Endodermal cell (in vitro differentiated cells): ENCODE measurements at places on chromosomes 3 and 15.

DNA sequence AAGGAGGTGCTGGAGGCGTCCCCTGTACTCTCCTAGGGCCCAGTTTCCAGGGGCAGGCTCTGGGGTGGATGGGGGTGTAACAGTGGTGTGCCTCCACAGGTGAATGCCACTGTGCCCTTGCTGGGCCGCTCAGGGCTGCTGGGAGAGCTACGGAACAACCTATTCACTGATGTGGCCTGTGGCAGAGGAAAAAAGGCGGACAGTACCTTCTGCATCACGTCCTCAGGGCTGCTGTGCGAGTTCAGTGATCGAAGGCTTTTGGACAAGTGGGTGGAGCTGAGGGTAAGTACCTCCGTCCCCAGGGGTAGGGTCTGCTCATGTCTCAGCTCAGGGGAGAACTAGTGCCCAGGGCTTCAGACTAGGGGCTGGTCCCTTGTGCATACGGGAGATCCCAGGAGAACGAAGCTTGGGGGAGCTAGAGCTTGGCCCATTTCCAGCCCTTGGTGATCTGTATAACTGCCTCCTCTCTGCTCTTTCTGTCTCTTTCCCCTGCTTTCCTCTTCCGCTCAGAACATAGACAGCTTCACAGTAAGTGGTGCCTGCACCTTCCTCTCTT lies 15.0 kb upstream of the JMJD7 start:
- DNase-seq: no peak
- no peaks in the 10 kb centered on the region for H3K27me3 ChIP-seq
- no peaks in the 10 kb centered on the region for H3K36me3 ChIP-seq

DNA sequence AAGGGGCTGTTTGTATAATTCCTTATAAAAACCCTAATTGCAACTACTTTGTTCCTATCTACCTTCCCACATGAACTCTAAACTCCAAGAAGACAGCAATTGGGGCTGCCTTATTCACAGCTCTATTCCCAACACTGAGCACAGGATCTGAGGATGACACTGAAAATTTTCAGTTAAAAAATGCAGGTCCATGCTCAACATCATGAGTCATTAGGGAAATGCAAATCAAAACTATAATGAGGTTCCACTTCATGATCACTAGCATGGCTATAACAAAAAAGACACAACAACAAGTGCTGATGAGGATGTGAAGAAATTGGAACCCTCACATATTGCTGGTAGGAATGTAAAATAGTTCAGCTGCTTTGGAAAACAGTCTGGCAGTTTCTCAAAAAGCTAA lies 12.9 kb downstream of the SUMF1 start:
- no peaks in the 10 kb centered on the region for H3K4me1 ChIP-seq
- no peak overlapping the region for H3K4me3 ChIP-seq
- H3K27ac ChIP-seq: no peak overlapping the region
- H3K27me3 ChIP-seq: no peaks in the 10 kb centered on the region
- H3K36me3 ChIP-seq: no peaks in the 10 kb centered on the region

DNA sequence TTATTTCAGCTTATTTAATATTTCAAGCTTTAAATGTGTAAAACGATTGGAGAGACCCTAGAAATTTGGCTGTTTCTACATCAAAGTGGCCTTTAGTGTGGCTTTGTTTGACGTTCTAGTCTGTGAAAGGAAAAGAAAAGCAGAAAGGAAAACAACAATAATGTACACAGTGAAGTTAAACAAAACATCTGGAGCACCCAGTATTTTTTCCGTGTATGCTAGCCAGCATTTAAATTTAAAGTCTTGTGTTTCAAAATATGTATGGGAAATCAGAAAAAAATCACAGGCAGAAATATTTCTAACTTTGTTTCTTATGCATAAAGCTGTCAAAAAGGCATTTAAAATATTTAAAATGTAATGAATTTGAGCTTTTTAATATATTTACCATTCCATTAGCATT lies 218.1 kb downstream of the NAALADL2 start:
- H3K36me3 ChIP-seq: no peaks in the 10 kb centered on the region
- no peaks in the 10 kb centered on the region for H3K4me1 ChIP-seq
- H3K27ac ChIP-seq: no peak overlapping the region
- no peak overlapping the region for H3K4me3 ChIP-seq
- H3K27me3 ChIP-seq: no peaks in the 10 kb centered on the region
- no peak for DNase-seq

GRCh38 chr3:105772635-105773034 lies 96.2 kb downstream of the CBLB start:
- no peak for DNase-seq
- H3K27me3 ChIP-seq: peaks cover 1% of the 10 kb centered on the region
- H3K27ac ChIP-seq: no peak overlapping the region
- no peaks in the 10 kb centered on the region for H3K36me3 ChIP-seq

- H3K4me3 ChIP-seq: no peak overlapping the region
- H3K27ac ChIP-seq: no peak overlapping the region
- no peak for DNase-seq
- H3K27me3 ChIP-seq: peaks cover 44% of the 10 kb centered on the region
- H3K36me3 ChIP-seq: no peaks in the 10 kb centered on the region
Observed at GRCh38 chr3:4351164-4351855, 48.1 kb downstream of the SETMAR start.

- H3K4me1 ChIP-seq: no peaks in the 10 kb centered on the region
- no peaks in the 10 kb centered on the region for H3K36me3 ChIP-seq
- H3K4me3 ChIP-seq: no peak overlapping the region
- DNase-seq: peak; percentile 74
Observed at GRCh38 chr3:42961633-42962032, 17.5 kb upstream of the GASK1A start.

DNA sequence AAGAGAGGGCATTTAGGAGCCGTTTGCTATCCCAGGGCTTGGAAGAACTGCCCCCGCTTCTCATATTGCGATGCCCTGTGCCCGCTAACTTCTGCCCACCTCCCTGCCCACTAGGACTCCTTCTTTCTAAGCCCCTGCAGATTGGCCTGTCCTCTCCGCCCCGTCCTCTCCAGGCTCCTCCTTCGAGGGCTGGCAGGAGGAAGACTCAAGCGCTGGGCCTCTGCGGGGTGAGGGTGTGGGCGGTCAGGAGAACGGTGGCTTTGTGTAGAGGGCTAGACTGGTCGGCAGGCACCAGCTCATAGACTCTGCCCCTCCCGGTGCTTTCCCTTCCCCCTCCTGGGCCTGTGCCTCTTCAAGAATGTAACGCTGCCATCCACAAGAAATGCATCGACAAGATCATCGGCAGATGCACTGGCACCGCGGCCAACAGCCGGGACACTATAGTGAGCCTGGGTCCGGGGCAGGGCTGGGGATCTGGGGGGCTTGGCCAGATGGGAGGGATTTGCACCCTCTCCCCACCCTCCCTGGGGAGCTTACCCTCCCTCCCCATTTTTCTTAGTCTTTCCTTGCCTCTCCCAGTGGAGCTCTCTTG lies 21.9 kb downstream of the PRKCD start:
- no peak for DNase-seq
- H3K4me1 ChIP-seq: no peaks in the 10 kb centered on the region
- no peaks in the 10 kb centered on the region for H3K27me3 ChIP-seq
- H3K36me3 ChIP-seq: peaks cover 9% of the 10 kb centered on the region
- H3K4me3 ChIP-seq: no peak overlapping the region

GRCh38 chr3:161081633-161082032 lies 23.5 kb downstream of the B3GALNT1 start:
- H3K27ac ChIP-seq: no peak overlapping the region
- H3K27me3 ChIP-seq: no peaks in the 10 kb centered on the region
- no peak overlapping the region for H3K4me3 ChIP-seq
- H3K36me3 ChIP-seq: peaks cover 9% of the 10 kb centered on the region

- no peak overlapping the region for H3K27ac ChIP-seq
- no peak for DNase-seq
- H3K4me1 ChIP-seq: no peaks in the 10 kb centered on the region
- H3K36me3 ChIP-seq: no peaks in the 10 kb centered on the region
- no peak overlapping the region for H3K4me3 ChIP-seq
- no peaks in the 10 kb centered on the region for H3K27me3 ChIP-seq
Observed at GRCh38 chr3:112873632-112874031, 27.0 kb upstream of the CD200R1L start.

DNA sequence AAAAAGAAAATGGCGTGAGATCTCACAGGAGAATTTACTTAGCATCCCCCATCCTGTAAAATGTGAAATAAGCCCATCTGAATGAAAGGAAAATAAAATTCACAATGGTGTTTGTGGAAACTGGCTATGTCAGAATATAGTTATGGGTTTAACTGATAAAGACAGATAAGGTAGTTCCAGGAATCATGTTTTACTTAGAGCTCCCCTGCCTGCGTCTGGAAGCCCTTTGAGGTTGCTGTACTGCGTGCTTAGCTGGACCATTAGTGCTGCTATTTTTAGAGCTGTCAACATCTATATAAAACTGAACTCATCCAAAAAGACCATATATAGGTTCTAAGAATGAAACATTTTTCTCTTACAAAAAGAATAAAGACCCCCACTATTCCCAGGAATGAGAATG lies 130.8 kb downstream of the LSAMP start:
- no peaks in the 10 kb centered on the region for H3K4me1 ChIP-seq
- H3K4me3 ChIP-seq: no peak overlapping the region
- H3K27ac ChIP-seq: no peak overlapping the region

- H3K4me1 ChIP-seq: no peaks in the 10 kb centered on the region
- DNase-seq: no peak
- no peaks in the 10 kb centered on the region for H3K36me3 ChIP-seq
- peak overlapping the region; percentile 25 for H3K4me3 ChIP-seq
- H3K27me3 ChIP-seq: no peaks in the 10 kb centered on the region
Observed at GRCh38 chr3:5254281-5255048, 67.0 kb downstream of the EDEM1 start.

DNA sequence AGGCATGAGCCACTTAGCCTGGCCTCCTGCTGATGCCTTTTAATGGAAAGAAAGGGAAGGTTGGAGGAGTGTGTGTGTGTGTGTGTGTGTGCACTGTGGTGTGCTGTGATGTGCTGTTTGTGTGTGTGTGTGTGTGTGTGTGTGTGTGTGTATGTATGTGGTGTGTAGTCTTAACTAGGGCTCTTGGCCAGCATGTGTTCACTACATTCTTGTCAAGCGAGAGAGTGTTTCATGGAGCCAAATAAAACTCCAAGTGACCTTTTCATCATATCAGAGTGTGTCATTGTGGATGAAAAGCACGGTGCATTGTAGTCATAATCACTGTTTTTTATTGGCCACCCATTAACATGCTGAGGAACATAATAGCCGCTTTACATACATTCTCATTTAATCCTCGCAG lies 30.8 kb upstream of the BHLHE40 start:
- no peak for DNase-seq
- no peak overlapping the region for H3K4me3 ChIP-seq
- no peak overlapping the region for H3K27ac ChIP-seq
- no peaks in the 10 kb centered on the region for H3K4me1 ChIP-seq
- no peaks in the 10 kb centered on the region for H3K36me3 ChIP-seq

- DNase-seq: no peak
- no peak overlapping the region for H3K27ac ChIP-seq
- no peaks in the 10 kb centered on the region for H3K27me3 ChIP-seq
- H3K4me3 ChIP-seq: no peak overlapping the region
Observed at GRCh38 chr15:67569668-67570067, 27.2 kb downstream of the MAP2K5 start.

DNA sequence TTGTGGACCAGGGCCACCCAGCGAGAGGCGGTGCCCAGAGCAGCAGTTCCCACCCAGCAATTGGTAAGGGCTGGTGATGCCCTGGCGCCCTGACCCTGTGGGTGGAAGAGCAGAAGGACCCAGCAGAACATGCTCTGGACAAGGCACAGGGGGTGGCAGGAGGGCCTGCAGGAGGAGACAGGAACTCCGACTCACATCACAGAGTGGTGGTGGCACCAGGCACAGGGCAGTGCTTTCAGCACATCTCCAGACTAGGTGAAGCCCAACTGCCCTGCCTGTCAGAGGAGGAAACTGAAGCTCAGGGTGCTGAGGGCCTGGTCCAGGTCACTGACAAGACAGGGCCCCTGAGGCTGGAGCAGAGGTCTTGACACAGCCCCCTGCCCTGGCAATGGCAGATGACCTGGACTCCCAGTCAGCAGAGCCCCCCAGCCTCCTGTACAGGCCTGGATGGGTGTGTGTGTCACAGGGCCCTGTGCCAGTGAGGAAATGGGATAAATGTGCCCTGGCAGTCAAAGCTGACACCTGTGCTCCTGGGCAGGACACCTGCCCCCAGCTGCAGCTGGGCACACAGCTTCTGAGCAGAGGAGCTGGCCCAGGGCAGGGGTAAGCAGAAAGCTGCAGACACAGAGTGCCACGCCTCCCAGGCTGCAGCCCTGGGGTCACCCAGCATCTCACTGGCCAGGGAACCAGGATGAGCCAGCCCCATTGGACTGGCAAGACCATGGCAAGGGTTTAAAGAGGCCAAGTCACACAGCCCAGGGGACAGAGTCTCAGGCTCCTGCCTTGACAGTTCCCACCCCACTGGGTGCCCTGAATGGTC lies 11.4 kb downstream of the KLF15 start:
- no peaks in the 10 kb centered on the region for H3K36me3 ChIP-seq
- H3K27me3 ChIP-seq: no peaks in the 10 kb centered on the region
- H3K4me1 ChIP-seq: no peaks in the 10 kb centered on the region
- peak; percentile 32 for DNase-seq

GRCh38 chr3:118978393-118978758 lies 56.3 kb downstream of the IGSF11 start:
- no peak overlapping the region for H3K27ac ChIP-seq
- no peak for DNase-seq
- no peak overlapping the region for H3K4me3 ChIP-seq
- no peaks in the 10 kb centered on the region for H3K36me3 ChIP-seq
- peaks cover 6% of the 10 kb centered on the region for H3K27me3 ChIP-seq

GRCh38 chr15:62071711-62072308 lies 5.0 kb downstream of the C2CD4A start:
- H3K4me1 ChIP-seq: no peaks in the 10 kb centered on the region
- DNase-seq: no peak
- no peaks in the 10 kb centered on the region for H3K36me3 ChIP-seq
- no peak overlapping the region for H3K27ac ChIP-seq

DNA sequence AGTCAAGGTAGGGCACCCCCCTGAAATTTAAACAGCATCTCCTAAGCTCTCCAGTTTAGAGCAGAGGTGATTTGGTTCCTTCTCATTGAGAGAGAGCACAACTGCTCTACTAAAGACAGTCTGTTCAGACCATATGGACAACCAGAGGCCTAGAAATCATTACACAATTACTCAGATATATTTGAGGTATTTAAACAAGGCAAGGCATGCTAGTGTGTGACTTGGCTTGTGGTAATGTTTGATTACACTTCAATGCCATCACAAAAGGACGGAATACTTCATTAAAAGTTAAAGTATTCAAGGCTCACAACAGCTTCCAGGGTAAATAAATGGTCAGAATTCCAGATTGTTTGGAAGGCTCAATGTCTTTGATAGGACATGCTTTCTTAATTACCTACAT lies 110.2 kb downstream of the LRTM1 start:
- peaks cover 20% of the 10 kb centered on the region for H3K27me3 ChIP-seq
- no peaks in the 10 kb centered on the region for H3K36me3 ChIP-seq
- no peak overlapping the region for H3K27ac ChIP-seq
- H3K4me1 ChIP-seq: peaks cover 5% of the 10 kb centered on the region

GRCh38 chr15:53559364-53560277 lies 199.8 kb downstream of the WDR72 start:
- H3K4me1 ChIP-seq: no peaks in the 10 kb centered on the region
- DNase-seq: no peak
- H3K27ac ChIP-seq: peak overlapping the region; percentile 64
- H3K27me3 ChIP-seq: no peaks in the 10 kb centered on the region
